Activated CD4-positive, alpha-beta T cell treated with anti-CD3 and anti-CD28 coated beads for 48 hours (primary cell): ENCODE measurements at places on chromosomes 1 and 21.
A peak's percentile ranks its signal among the peaks of the same experiment; 100 is the strongest.

GRCh38 chr21:43731891-43732711, 13.2 kb downstream of the PDXK start:
- no peak for DNase-seq

DNA sequence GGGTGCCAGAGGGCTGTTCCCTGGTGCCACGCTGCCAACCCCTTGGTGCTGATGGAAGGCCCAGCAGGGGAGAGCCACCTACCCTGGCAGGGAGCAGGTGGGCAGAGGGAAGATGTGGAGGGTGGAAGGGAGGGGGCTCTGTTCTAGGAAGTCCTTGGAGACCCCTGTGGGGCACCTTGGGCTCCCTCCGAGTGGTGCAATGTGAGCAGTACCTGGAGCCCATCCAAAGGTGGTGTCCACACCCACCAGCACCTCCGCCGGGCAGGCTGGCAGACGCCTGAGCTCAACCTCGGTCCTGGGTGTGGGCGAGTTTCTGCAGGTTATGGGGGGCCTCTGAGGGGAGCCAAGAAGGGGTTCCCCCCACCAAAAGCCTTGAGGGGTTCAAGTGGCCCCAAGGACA, 11.3 kb upstream of the DNMT3L start:
- no peak for DNase-seq

GRCh38 chr1:17870679-17871078, 115.5 kb downstream of the ACTL8 start:
- no peak for DNase-seq

- no peak for DNase-seq
These were observed 64.0 kb downstream of the PRRX1 start for GRCh38 chr1:170727963-170728362.

- DNase-seq, result no peak
These were observed 41.9 kb downstream of the DDR2 start for GRCh38 chr1:162674034-162674608.

- DNase-seq, result peak; percentile 22
These were observed 21.3 kb upstream of the C1orf105 start for GRCh38 chr1:172398970-172399755.

- no peak for DNase-seq
These were observed 605.8 kb downstream of the PTPRU start for GRCh38 chr1:29842130-29842529.

- DNase-seq, result no peak
These were observed 22.9 kb downstream of the CBR1 start for GRCh38 chr21:36092681-36093080.

DNA sequence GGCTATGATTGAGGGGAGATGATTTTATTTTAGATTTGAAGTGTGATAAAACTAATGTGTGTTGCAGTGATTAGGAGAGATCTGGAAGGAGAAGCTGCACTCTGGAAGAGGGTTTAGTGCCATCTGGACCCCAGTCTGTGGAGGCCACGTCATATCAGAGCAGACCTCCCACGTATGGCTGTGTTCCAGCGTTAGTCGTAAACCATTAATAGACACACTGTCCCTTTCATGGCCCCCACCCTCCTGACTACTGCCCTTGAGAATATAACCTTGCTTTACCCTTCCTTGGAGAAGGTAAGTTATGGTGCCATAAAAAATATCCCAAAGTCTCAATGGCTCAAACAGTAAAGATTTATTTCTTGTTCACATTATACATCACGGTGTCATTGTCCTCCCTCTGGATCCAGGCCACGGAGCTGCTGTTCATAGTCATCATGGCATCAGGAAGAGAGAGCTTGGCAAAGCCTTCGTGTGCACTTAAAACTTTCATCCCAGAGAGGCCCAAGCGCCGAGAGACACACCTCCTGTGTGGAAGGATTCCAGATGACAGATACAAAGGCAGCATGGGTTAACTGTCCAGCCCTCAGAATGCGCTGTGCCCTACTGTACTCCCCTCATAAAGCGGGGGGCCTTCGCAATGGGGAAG, 33.2 kb downstream of the RHOU start:
- DNase-seq, result no peak

DNA sequence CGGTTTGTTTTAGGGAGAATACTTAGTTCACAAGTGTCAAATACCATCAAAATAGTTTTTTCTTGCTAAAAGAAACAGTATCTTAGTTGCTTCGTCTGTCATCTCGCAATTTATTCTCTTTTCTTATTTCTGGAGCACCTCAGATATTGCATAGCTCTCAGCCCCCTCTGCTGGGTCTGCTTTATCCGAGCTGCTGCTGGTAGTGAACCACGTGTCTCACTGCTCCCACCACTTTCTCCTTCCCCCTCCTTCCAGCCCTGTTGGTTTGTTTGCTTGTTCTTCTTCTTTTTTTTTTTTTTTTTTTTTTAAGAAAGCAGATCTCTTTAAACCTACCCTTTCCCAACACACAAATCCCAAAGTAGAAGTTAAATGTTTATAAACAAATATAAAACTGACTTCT, 170.8 kb downstream of the EDEM3 start:
- no peak for DNase-seq

DNA sequence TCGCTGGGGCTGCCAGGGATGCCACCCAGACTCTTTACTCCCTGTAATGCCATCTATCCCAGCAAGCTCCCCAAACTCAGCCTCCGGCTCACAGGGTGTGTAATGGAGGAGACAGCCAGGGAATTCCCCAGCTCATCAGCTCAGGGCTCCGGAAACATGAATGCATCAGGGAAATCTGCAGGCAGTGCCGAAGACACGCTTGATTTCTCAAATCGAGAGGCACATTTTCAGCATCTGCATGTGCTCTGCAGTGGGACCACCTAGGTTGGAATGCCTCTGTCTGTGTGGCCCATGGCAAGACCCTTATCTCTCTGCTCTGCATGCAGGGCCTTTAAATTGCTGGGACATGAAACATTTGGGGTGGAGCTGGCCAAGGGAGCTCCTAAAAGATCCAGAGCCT, 170.1 kb downstream of the TRABD2B start:
- no peak for DNase-seq

DNA sequence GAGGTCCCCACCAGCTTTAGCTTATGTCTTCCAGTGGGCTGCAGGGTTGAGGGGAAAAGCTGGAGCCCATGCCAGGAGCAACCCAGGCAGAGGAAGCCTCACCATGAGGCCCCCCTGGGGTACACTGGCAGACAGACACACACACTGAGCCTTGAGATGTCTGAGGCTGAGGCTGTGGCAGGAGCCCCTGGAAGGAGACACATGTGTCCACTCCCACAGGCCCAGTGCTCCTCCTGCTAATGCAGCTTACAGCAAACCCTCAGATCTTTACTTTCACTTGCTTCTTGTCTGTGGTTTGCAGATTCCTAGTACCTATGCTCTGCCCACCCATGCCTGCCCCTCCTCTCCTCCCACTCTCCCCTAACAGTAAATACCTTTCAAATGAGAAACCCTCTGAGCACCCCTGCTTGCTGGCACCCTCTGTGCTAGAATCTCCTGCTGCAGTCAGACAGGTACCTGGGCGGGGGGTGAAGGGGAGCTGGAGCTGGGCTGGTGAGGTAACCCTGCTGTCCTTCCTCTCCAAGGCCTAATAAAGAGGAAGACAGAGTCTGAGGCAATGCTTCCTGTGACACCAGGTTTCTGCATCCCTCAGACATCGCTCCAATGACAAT, 63.4 kb upstream of the NEK2 start:
- DNase-seq, result peak; percentile 31

- no peak for DNase-seq
These were observed 150.9 kb downstream of the HIVEP3 start for GRCh38 chr1:41767534-41768525.

DNA sequence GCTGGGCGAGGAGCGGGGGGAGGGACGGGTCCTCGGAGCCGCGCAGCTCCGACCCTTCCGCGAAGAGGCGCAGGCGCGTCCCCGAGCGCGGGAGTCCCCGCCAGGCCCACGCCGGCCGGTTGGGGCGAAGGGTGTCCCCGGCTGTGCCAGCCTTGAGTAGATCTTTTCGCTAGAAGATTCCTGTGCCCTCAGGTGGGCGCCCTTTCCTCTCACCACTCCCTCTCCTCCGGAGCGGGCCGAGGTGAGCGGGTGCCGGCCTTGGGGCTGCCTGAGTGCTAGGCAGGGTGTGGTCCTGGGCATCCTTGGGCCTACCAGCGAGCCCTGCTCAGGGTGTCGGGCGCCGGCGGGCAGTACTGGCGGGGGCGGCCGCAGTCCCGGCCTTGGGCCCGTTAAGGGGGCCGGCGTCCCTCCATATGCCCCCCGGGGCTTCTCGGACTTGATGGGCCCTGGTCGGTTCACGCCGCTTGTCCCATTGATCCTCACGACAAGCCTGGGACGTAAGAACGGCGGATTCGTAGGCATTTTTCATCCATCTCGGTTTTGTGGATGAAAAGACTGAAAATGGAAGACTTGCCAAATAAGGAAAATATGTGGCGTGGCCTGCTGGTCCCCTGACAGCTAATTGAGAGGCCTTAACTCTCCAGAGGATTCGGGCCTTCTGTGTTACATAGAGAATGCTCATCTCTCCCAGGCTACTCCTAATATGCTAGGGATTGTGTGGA, 712 bp downstream of the DEGS1 start:
- peak; percentile 73 for DNase-seq

DNA sequence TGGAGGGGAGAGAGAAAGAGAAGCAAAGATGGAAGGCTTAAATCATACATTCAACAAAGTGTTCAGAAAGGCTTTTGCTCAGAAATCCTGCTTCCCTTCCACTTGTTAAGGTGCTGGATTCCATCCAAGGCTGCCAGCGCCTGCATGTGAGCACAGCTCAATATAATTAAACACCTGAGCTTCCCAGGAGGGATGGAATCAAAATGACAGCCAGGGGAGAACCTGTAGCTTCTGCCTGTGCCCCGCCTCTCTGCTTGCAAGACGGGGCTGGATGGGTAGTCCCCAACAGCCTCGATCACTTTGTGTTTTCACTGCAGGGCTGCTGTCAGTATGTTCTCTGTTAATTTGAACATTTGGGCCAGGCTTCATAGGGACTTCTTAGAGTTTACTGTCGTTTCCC, 225.7 kb downstream of the KCNH1 start:
- DNase-seq, result no peak

DNA sequence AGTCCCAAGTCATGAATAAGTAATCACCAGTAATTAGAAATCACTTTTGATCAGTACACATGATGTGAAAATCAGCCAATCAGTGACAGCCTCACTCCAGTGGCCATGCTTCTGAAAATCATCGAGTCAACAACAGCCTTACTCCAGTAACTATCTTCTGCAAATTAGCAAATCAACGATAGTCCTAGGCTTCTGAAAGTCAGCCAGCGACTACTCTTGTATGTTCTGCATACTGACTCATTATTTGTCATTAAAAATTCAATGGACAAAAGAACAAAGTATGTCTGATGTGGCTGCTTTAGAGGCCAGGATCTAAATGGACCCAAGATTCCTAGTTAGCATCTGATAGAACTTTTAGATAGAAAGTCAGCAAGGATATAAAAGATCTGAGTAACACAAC, 102.5 kb downstream of the GPR52 start:
- DNase-seq, result no peak

DNA sequence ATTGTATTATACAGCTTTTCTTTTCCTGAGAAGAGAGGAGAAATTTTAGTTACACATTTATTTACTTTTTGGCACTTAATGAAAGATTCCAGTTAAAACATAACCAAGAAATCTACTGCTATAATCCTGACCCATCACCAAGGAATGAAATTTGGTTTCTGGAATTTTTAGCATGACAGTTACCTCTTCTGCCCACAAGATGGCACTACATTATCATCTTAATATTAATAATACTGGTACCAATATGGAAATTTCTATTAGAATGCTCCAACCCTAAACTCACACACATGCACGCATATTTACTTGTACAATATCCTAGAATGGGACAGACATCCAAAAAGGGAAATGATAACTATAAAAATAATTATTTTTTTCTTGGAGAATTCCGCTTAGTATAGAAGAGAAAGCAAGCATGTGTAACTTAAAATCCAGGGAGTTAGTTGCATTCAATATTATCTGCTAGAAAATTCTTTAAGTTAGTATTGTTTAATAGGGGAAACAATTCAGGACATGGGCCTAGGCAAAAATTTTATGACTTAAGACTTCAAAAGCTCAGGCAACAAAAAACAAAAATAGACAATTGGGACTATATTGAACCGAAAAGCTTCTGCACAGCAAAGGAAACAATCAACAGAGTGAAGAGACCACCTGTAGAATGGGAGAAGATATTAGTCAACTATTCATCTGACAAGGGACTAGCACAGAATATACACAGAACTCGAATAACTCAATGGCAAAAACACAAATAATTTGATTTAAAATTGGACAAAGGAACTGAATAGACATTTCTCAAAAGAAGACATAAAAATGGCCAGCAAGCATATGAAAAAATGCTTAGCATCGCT, 37.4 kb downstream of the MAP3K21 start:
- no peak for DNase-seq

DNA sequence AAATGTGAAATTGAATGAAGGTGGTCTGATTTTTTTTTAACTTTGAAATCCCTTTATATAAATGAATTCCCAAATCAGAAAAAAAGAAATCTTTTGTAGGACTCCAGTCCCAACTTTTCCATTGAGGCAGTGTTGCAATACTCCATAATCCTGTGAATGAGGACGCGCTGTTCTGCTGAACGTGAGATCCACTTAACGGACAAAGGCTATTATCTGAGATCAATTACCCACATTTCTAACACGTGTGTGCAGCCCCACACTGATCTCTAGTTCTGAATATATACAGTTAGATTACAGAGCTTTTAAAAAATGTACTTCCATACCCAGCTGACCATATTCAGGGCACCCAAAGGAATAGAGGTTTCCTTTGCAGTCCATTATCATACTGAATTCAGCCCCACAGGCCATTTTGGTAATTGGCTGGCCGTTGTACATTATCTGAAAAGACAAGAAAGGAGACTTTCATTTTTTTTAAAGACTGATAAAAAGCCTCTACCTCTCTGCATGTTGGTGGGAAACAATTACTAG, 19.0 kb downstream of the RCC2 start:
- DNase-seq, result no peak

- no peak for DNase-seq
These were observed 15.1 kb downstream of the TRIM11 start for GRCh38 chr1:228391411-228392020.

GRCh38 chr1:210293171-210293607, 35.5 kb upstream of the HHAT start:
- DNase-seq, result no peak

GRCh38 chr21:38220270-38220737, 36.5 kb upstream of the KCNJ15 start:
- no peak for DNase-seq

DNA sequence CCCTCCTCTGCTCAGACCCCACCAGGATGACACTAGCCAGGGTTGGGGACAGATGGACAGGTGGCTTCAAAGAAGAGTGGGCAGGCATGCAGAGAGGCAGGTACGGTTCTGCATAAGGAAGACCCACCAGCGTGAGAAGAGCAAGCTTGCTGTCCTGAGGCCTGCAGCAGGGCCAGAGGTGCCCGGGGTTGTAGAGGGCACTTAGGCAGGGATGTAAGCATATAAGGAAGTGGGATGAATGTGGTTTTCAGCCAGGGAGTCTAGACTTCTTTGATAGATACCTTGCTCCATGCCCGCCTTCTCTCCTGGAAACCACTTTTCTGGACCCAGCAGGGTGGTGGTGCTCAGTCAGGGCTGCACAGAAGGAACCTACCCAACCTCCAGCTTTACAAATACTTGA, 1.4 kb downstream of the TTC39A start:
- no peak for DNase-seq

- no peak for DNase-seq
These were observed 336.1 kb upstream of the ZP4 start for GRCh38 chr1:238226810-238227209.

GRCh38 chr1:46517010-46517600, 27.5 kb downstream of the DMBX1 start:
- no peak for DNase-seq

- DNase-seq, result no peak
These were observed 3.6 kb downstream of the ACOT7 start for GRCh38 chr1:6389971-6390370.

GRCh38 chr1:228022571-228023293, 15.9 kb downstream of the WNT3A start:
- DNase-seq, result no peak
